Activated CD8-positive, alpha-beta T cell treated with anti-CD3 and anti-CD28 coated beads for 36 hours (primary cell): ENCODE measurements at places on chromosomes 11 and 22.

DNA sequence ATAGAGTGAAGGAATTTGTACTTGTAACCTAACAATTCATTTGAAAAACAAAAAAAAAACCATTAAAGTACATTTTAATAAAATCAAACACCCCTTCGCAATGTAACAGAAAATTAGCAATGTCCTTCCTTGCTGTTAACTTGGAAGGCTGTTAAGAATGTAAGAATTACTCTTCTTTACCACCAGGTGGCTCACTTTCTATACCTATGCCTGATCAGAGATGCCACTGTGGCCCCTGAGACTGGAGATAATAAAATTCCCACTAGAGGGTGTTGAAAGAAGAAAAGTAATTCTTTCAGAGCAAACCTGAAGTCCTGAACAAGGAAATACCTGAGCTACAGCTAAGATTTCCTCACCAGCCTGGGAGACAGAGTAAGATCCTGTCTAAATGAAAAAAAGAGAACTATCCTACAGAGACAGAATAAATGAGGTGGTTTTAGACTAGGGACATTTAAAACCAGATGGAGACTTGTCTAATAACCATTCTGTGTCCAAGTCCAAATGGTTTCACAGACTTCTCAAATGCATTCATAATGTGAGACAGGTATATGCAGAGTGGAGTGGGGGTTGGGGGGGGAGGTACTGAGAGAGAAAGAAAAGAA, 1089.3 kb downstream of the FAM181B start:
- peak; percentile 16 for DNase-seq

DNA sequence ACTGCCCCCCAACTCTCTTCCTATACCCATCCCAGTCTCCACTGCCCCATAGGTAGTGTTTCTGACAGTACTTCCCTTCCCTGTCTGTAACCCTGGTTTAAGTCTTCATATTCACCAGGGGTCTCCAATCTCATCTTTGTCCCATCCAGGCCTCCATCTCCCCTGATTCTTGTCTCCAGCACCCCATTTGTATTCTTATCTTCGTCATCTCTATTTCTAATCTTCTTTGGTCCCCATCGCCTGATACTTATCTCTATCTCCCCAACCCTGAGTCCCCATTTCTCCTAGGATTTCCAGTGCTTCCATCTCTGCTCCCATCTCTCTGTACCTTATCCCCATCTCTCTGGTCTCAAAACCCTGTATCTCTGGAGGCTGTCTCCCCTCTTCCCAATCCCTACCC, 1.8 kb downstream of the PHOX2A start:
- no peak for DNase-seq

DNA sequence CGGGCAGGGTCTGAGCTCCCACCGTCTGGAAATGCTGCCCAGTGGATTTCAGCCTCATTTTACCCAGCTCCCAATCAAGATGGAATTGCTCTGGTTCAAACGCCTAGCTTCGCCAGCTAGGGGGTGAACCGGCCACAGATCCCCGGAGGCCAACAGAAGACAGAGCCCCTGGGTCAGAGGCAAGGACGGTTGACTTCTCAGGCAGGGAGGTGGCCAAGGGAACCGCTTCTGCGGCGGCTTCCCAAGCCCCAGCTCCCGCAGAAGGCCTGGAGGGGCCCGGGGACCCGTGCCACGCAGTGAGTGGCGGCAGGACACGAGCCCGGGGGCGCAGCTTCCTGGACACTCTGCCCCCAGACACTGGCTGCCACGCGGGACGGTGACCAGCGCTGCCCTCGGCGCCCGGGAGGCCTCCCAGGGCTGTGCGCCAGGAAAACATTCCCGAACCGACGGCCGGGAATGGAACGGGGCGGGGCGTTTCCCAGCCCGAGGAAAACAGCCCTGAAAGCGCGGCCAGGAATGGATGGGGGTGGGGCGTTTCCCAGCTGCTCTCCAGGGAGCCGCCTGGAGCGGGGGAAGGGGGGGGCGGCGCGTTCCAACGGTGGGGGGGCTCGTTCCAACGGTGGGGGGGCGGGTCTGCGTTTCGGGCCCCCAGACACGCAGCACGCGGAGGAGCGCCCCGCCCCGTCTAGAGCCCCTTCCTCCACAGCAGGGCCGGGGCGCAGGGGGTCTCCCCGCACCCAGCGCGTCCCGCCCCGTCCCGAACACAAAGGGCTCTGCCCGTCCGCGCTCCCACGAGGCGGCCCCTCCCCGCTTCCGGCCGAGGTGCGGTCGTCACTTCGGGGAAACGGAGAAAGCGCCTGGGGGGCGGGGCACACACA, 13.5 kb upstream of the B4GALNT4 start:
- DNase-seq: peak; percentile 91

DNA sequence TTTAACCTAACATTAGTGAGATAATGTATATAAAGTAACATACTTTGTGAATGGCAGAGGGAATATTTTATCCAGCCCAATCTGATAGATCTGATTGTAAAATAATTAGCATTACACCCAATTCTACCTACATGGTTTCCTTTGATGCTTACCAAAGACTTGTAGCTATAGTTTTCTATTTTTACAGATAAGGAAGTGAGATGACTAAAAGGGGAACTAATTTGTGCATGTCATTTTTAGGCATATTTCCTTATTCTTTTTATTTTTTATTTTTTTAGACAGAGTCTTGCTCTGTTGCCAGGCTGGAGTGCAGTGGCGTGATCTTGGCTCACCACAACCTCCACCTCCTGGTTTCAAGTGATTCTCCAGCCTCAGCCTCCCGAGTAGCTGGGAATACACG, 793.7 kb upstream of the LRRC4C start:
- DNase-seq: no peak

- no peak for DNase-seq
Measured at GRCh38 chr11:48099916-48100446, 116.6 kb upstream of the OR4B1 start.
